ENCODE measurements at places on chromosomes 1 and 21.

GRCh38 chr1:194184425-194184824 is 998.0 kb upstream of the B3GALT2 start:
- no peak for DNase-seq

DNA sequence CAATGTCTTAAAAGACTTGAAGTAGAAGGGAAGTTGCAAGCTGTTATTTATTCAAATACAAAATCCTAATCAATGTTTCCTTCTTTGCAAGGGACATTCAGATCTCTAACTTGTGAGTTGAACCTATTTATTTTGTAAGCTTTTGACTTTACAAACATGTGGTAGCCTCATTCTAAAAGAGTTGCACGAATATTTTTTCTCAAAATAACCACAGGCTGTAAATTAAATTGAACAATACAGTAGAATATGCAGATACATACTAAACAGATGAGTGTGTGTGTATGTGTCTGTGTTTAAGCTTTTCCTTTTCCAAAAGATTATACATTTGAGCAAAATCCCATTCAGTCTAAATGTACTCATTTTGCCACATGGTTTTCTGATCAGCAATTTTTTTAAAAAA is 4.8 kb upstream of the DYNLT5 start:
- no peak for DNase-seq

- DNase-seq: no peak
Observed at GRCh38 chr1:168005529-168005928, 68.7 kb upstream of the MPC2 start.

GRCh38 chr21:45748593-45748992 is 105.1 kb downstream of the PCBP3 start:
- DNase-seq: no peak

DNA sequence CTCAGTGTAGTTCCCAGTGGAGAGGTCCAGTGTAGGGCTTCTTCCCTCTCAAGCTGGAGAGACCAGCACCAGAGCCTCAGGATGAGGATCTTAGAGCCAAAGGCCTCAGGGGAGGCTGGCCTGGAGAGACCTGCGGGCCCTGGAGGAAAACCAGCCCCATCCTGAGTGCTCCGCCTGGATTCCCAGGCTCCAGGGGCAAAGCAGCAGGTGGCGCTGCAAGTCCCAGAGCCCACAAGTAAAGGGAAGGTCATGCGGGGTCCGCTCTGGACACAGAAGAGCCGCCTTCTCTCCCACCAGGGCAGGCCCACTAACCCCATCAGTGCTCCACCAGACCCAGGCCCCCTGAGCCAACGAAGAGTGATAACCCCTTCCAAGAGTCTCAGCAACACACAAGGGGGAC is 22.7 kb downstream of the PGBD5 start:
- no peak for DNase-seq

Data from hepatic stellate cell (primary cell).